ENCODE measurements at places on chromosomes 5 and 9.

GRCh38 chr5:179759581-179760551 lies 27.2 kb downstream of the MAML1 start:
- no peak for DNase-seq

- DNase-seq: no peak
Measured at GRCh38 chr9:117305454-117305853, 109.4 kb downstream of the ASTN2 start.

DNA sequence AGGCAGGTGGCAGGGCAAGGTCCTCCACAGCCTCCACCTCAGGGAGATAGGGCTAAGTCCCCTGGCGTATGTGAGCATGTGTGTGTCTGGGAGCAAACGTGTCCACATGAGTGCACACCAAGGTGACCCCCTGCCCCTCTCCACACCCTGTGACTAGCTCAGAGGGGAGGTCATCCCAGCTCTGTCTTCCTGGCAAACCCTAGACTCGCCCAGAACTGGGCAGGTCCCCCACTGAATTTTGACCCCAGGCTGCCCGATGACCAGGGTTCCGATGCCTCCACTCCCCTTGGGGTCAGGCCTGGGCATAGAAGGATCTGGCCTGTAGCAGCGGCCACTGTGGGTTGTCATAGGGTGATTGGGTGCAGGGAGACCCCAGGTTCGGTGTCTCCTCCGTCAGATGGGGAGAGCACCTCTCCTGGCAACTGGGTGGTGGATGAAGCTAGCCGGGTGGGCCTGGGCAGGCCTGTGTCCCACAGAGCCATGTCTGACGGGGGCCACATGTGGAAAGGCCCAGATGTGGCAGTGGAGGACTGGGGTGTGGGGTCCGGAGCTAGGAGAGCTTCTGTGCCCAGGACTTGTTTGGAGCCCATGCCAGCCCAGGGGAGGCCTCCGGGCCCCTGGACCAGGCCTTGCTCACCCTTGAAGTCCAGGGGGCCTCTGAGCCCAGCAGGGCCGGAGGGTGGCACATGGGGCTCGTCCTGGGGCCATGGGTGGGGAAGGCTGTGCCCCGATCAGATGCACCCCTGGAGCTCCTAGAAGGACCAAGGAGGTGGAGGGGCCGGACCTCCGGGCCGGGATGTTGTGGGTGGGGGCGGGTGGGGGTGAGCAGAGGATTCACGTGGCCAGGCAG lies 6.2 kb downstream of the DIPK1B start:
- DNase-seq: no peak

- peak; percentile 68 for DNase-seq
Measured at GRCh38 chr5:114634967-114635901, 273.4 kb downstream of the KCNN2 start.

DNA sequence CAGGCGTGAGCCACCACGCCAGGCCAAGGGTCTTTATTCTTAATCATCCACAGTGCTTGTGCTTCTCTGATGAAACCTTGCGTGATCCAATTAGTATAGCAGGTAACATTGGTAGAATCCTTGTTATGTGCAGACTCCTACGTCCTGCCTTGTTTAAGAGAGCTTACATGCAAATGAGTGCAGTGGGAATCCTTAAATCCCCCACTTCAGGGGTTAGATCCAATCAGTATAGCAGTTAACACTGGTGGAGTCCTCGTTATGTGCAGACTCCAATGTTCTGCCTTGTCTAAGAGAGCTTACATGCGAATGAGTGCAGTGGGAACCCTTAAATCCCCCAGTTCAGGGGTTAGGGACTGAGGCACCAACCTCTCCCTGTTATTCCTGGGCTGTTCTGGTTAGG lies 193.4 kb downstream of the SEMA6A start:
- DNase-seq: no peak

DNA sequence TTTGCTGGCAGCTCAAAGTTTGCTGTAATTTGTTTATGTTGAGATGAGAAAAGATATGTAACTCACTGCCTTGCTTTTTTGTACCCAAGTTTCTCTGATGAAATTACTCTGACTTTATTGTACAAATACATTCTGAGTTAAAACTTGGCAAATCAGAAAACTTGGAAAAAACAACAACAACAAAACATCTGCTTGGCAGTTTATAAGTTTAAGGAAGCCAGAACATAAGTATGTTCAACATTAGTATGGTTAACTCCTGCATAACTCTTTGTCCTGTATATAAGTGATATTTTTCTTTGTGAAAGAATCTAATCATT lies 233.1 kb downstream of the MAST4 start:
- DNase-seq: peak; percentile 21

GRCh38 chr5:153130296-153130695 lies 360.2 kb upstream of the GRIA1 start:
- no peak for DNase-seq

DNA sequence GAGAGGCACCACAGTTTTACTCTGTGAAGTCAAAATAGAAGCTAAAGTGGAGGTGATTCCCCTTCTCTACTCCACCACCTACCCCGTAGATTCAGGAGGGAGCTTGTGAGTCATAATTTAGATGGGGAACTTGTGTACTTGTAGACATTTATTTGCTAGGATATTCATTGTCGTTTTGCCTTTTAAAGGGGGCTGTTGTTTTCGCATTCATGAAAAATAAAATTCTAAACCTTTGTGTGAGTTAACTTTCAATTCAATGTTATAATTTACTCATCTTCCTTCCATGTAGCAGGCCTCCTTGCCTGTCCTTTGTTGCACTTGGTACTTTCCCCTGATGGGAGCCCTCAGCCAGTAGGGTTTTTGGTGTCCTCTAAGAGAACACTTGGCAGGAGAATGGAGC lies 22.0 kb downstream of the SECISBP2 start:
- no peak for DNase-seq

GRCh38 chr9:120507936-120508510 lies 71.9 kb downstream of the CDK5RAP2 start:
- peak; percentile 9 for DNase-seq

DNA sequence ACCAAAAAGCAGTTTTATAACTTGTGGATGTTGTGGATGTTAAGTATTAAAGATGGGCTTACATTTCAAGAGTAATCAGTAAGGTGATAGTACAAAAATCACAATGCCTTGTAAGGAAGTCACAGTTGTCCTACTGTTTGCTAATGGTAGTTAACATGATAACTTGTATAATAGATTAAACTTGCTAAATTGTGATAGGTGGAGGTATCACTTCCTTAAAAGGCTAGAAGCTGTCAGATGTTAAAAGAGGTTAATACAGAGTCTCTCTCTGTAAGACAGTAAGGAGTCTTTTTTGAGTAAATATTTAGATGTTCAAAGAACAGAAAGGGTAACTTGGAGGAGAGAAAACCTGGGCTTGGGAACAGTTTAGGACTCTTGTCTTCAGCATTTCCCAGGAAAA lies 14.2 kb upstream of the MACIR start:
- DNase-seq: no peak

GRCh38 chr9:92529124-92529523 lies 6.7 kb downstream of the ECM2 start:
- DNase-seq: no peak

DNA sequence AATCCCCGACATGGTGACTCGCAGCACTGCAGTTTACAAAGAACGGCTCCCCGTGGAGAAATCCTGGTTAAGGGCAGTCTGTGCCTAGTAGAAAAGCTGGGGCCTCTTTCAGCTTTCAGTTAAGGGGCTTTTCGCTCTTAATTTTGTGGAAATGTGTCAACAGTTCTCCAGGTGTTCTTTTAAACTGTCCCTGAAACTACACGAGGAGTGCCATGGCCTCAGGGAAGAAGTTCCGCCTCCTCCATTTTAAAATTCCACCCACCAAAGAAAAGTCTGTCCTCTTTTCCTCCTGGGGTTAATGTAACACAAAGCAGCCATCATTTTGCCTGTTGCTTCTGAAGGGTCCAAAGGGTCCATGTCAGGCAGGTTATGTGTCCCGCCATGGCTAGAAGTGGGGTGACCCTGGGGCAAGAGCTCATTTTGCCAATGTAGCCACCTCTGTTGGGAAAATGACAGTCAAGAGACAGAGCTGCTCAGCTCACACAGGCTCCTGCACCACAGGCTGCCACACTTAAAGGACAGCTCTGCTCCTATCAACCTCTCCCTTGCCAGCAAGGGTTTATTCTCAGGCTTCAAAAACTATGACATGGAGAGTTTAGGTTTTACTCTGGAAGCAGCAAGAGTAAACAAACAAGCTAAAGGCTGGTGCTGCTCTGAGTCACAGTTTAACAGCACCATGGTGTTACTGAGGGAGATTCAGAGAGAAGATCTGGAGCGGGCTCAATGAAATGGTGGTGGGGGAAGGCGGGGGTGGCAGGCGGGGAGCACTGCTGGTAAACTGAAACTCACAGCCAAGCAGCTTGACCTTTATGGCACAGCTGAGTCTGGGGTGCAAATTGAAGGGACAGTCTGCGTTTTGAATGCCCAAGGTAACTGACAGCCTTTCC lies 3.2 kb downstream of the WHRN start:
- peak; percentile 49 for DNase-seq

- DNase-seq: peak; percentile 22
Measured at GRCh38 chr5:16987776-16988175, 51.7 kb upstream of the MYO10 start.

GRCh38 chr9:125409217-125409636 lies 147.6 kb downstream of the GAPVD1 start:
- DNase-seq: no peak

- peak; percentile 67 for DNase-seq
Measured at GRCh38 chr5:66828548-66829357, 232.6 kb downstream of the MAST4 start.

DNA sequence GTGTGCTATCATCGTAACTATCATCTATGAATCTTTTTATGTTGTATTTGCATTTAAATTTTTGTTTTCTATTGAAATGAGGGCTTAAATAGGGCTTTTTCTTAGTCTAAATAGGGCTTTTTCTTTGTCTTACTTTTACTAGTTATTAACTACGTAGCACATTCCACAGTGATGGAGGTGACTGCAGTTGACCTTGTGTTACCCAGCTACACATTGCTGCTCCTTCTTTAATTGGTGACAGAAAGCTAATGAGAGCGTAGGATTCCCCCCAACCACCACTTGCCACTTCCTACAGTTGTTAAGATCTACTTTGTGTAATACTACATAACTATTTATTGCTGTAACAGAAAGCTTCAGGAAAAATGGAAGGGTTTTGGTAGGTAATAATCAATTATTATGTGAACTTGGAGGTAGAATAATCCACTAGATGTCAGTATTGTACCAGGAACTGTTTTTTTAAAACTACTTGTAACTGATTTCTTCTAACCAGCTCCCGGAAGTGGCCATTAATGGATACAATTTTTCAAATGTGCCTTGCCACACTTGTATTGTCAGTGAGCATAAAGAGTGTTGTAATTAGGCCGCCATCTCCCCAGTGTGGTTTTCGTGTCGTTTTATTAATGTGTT lies 18.0 kb downstream of the MTRR start:
- peak; percentile 66 for DNase-seq

GRCh38 chr9:89363311-89363670 lies 45.0 kb downstream of the SECISBP2 start:
- no peak for DNase-seq

GRCh38 chr9:121529237-121529987 lies 29.8 kb upstream of the GGTA1 start:
- DNase-seq: peak; percentile 60

DNA sequence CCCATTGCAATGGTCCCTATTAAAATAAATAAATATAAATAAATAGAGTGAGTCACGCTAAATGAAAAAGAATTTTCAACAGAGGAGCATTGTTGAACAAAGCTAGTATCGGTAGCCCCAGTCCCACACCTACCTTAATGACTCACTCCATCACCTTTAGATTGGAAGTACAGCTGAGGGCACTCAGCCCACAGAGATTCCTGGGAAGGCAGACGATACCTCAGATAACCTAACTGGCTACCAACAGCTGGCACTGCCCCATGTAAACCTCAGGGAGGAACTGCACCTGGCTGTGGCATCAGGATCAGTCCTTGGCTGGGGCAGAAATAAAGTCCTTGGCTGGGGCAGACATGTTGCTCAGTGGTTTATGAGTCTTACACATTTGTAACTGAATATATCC lies 49.3 kb downstream of the SPRY4 start:
- DNase-seq: no peak

DNA sequence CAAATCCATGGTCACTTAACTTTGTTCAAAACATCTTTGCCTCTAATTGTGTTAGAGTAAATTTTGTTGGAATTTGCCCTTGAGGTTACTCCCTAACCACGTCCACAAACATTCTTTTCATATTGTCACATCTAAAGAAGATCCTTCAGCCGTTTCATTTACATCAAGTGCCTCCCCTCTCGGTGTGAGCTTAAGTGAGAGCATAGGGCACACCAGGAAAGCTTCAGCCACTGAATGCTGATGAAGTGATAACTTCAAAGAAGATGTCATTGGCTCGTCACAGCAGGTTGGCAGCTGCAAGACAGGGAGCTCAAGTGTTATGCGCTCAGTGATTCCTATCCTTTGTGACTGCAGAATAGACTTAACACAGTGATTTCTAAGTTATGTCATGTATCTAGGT lies 49.6 kb upstream of the ADAMTS19 start:
- DNase-seq: no peak

DNA sequence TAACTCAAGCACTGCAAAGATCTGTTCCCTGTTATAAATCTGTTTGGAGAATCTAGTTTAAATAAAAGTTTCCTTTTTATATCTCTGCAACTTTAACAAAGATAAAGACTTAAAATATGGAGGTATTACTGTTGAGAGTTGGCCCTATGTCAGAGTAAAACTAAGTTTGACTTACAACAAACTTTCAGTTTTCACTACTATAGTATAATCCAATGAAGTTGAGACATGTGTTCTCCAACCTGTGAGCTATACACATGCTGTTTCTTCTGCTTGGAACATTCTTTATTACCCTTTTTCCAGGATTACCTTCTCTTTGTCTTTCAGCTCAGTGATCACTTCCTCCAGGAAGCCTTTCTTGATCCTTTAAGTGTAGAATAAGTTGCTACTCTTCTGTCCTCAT lies 1109.3 kb downstream of the MAT2B start:
- DNase-seq: no peak

GRCh38 chr5:112710896-112711295 lies 26.8 kb upstream of the APC start:
- no peak for DNase-seq

DNA sequence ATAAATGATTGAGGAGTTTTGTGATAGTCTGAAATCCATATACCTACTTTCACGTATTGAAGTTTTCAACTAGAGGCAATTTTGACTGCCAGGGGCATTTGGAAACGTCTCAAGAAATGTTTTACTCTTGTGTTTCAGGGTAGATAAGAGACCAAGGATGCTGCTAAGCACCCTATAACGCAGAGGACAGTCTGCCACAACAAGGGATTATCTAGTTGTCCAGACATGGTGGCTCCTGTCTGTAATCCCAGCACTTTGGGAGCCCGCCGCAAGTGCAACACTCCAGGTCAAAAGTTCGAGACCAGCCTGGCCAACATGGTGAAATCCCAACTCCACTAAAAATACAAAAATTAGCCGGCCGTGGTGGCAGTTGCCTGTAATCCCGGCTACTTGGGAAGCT lies 133.7 kb upstream of the CCNG1 start:
- no peak for DNase-seq

- peak; percentile 74 for DNase-seq
Measured at GRCh38 chr5:124040799-124041198, 528.8 kb downstream of the CSNK1G3 start.

- DNase-seq: no peak
Measured at GRCh38 chr5:127373858-127374491, 83.4 kb downstream of the MEGF10 start.

All from amniotic epithelial cell (primary cell).